ENCODE measurements at places on chromosomes 12 and 14.

DNA sequence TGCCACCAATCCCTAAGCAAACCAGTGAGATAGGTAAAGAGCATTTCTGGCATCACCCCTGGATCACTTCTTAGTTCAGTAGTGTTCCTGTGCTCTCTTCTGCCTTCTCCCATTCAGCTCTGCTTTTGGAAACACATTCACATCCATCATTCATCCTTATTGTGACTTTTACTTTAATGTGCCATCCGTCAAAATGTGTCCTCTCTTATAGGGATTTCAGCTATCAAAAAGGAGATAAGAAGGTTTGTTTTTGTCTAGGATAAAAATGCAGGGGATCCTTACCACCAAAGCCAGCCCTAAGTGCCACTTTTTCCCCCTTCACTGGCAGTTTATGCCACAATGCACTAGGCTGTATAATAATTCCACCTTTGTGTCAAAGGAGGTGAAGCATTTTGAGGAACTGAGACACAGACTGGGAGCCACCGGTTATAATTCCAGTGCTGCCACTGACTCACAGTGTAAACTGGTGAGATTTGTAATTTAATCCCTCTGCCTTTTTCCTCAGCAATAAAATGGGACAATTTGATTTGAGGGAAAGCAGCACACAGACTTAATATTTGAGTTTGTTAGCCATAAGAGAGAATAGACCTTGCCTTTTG lies 158.6 kb downstream of the PAX9 start:
- peak; percentile 22 for DNase-seq

GRCh38 chr14:74309125-74310022 lies 6.6 kb upstream of the ABCD4 start:
- no peak for DNase-seq

- peak; percentile 90 for DNase-seq
Observed at GRCh38 chr12:1605129-1606020, 11.0 kb upstream of the FBXL14 start.

GRCh38 chr12:117803001-117803400 lies 165.8 kb downstream of the KSR2 start:
- no peak for DNase-seq

DNA sequence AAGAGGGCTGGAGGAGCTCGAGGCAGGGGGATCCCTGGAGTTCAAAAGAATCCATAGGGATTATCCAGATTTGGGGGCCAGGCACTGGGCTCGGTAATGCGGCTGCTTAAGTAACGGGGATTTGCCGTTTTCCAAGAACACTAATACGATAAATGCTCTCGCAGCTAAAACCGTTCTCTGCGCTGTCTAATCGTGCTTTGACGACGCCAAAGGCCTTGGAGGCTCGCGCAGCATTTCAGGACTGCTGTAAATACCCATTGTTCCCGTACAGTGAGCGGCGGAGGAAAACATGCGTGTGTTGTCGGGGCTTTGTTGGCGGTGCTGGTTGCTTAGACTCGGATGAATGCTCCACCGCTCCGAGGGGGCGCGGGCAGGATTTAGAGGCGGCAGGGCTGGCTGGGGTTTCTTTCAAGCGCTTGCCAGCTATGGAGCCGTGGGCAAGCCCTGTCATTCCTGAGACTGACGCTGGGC lies 26.2 kb downstream of the DIO3 start:
- no peak for DNase-seq
